ENCODE measurements at places on chromosomes 1 and 21.
A peak's percentile ranks its signal among the peaks of the same experiment; 100 is the strongest.

- no peak for DNase-seq
Observed at GRCh38 chr21:29316029-29316742, 17.5 kb downstream of the BACH1 start.

GRCh38 chr1:79380078-79380477 is 373.5 kb upstream of the ADGRL4 start:
- DNase-seq, result no peak

GRCh38 chr1:117174851-117175250 is 35.9 kb downstream of the VTCN1 start:
- DNase-seq, result no peak

DNA sequence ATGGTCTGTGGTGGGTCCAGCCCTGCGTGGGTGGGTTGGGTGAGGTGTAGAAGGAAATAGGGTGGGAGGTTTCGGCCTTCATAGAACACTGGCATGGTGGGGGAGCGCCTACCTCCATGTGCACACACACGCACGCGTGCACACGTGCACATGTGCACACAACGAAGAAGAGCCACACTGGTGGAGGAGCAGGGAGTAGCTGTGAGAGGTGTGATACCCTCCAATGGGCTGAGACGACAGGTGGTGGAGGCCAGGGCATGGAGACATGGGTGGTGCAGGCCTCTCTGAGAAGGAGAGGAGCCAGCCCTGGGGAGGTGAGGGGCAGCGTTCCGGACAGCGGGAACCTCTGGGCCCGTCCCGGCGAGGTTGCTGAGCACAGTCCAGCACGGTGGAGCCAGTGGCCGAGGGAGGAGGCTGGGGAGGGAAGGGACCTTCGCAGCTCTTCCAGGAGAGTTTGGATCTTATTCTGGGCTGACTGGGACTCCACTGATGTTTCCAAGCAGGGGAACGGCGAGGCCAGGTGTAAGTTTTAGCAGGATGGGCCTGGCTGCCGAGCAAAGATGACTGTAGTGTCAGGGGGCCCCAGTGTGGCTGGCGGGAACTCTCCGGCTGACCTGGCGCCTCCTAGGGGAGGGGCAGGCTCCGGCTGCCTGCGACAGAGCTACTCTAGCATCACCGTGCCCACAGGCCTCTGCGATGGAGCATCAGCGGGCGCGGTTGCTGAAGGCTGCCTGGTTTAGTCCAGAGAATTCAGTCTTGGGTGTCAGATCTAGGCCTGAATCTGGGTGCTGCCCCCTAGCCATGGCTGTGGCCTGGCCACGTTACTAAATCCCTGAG is 107.2 kb downstream of the ARHGEF10L start:
- DNase-seq, result no peak

- DNase-seq, result no peak
Observed at GRCh38 chr1:13543451-13544220, 29.8 kb upstream of the LRRC38 start.

GRCh38 chr1:171191992-171192391 is 6.9 kb downstream of the FMO2 start:
- DNase-seq, result no peak

- DNase-seq, result no peak
Observed at GRCh38 chr21:33762803-33763581, 120.7 kb downstream of the ITSN1 start.

- no peak for DNase-seq
Observed at GRCh38 chr1:226779561-226779960, 40.5 kb upstream of the ITPKB start.

GRCh38 chr1:26009796-26010447 is 11.7 kb upstream of the EXTL1 start:
- no peak for DNase-seq

GRCh38 chr1:25033828-25034705 is 104.0 kb upstream of the RUNX3 start:
- no peak for DNase-seq

DNA sequence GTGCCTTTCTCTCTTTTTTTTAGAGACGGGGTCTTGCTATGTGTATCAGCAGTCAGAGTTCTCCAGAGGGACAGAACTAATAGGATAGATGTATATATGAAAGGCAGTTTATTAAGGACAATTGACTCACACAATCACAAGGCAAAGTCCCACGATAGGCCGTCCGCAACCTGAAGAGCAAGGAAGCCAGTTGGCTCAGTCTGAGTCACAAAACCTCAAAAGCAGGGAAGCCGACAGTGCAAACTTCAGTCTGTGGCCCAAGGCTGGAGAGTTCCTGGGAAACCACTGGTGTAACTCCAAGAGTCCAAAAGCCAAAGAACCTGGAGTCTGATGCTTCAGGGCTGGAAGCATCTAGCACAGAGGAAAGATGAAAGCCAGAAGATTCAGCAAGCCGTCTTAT is 16.3 kb upstream of the H3-3A start:
- DNase-seq, result no peak

DNA sequence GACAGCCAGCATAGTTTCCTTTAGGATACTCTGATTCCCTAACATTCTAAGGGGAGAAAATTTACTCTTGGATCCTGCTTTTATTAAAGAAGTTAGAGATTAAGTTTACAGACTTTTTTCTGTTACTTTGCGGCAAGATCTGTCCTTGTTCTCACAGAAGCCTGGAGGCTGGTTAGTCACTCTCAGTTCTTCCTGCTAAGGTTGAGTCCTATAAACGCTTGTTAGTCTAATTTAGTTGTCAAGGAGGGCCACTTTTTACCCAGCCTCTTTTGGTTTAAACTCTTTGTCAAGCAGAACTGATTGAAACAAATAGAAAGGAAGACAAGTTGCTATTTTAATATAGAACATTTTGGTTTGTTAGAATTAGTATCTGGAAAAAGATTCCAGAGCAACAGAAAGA is 89.7 kb downstream of the C21orf91 start:
- no peak for DNase-seq

DNA sequence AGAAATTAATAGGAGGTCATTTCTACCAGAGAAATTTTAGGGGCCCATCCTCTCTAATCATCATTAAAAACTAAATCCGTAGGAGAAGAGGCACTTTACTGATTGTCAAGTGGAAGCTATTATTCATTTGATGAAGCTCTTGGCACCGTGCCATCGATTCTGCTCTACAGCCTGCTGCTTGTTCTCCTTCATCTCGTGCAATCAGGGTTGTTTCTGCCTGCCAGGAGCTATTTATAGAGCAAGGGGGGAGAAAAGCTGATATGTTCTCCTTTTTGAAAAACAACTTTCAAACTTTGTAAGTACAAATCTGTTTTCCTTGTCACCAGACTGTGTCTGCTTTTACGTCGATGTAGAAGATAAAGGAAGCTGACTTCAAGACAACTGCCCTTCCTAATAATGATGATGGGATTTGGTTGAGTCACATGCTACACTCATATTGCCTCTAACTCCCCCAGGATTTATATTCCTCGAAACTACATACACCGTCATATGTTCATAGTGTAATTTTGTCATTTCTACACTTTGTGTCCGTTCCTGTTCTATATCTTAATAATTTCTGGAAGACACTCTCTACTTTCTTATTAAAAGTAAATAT is 169.6 kb upstream of the LHX8 start:
- DNase-seq, result no peak

- no peak for DNase-seq
Observed at GRCh38 chr21:16535626-16536025, 805.8 kb downstream of the USP25 start.

DNA sequence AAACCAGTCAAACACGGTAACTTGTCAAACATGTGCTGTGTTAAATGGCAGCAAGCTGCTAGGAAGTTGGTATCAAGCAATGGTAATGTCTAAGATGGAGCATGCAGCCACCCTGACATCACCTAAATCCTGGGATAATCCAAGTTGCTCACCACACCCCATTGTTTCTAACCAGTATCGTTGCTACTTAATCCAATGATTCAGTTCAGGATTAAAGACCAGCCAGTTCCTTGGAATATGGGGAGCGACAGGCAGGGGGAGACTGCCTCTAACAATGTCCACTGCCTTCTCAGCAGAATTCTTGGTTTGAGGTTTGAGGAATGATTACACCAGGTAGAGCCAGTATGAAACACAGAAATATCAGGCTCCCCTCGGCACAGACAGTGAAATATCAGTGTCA is 122.1 kb upstream of the IFFO2 start:
- no peak for DNase-seq

GRCh38 chr1:34050709-34051485 is 114.1 kb downstream of the CSMD2 start:
- DNase-seq, result no peak

GRCh38 chr1:214913966-214914365 is 168.6 kb upstream of the KCNK2 start:
- DNase-seq, result no peak

GRCh38 chr1:192516776-192517297 is 58.7 kb upstream of the RGS1 start:
- DNase-seq, result no peak

DNA sequence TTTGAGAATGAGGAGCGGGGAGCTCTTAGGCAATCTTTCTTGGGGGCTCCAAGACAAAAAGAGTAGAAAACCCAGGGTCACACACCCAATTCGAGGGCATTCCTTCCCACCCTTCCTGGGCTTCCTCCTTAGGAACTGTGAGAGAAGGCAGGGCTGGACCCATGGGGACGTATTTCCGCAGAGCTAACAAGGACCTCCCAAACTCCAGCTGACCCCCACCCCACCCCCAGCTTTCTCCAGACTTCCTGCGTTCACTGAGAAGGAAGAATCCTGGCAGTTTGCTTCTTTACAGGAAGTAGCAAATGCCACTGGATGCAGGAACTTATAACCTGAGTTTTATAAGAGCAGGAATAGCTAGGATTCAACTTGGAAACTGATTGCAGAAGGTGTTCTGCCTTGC is 2.7 kb upstream of the LHX9 start:
- DNase-seq, result no peak

DNA sequence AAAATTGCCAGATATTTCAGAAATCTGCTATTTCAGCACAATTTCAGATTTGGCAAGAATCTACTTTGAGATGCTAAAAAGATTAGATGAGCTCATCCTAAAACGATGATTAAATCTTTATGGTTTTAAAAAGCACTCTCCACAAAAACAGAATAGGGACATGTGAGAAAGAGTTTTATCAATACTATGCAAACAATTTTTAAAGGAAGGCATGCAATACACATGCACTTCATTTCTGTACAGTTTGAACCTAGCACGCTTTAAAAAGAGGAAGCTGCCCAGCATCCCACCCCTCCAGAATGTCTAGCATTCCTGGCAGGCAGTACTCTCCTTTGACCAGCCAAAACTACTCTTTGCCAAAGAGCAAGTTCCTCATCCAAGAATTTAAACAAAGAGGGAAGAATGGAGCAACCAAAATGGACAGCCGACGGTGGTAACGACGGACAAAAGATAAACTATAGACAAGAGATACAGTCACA is 1.3 kb downstream of the ARHGAP29 start:
- no peak for DNase-seq

- peak; percentile 65 for DNase-seq
Observed at GRCh38 chr21:39715804-39716397, 29.1 kb upstream of the IGSF5 start.

GRCh38 chr1:230632273-230632873 is 9.9 kb upstream of the COG2 start:
- peak; percentile 50 for DNase-seq

GRCh38 chr1:6623269-6623965 is 1.3 kb upstream of the THAP3 start:
- no peak for DNase-seq

DNA sequence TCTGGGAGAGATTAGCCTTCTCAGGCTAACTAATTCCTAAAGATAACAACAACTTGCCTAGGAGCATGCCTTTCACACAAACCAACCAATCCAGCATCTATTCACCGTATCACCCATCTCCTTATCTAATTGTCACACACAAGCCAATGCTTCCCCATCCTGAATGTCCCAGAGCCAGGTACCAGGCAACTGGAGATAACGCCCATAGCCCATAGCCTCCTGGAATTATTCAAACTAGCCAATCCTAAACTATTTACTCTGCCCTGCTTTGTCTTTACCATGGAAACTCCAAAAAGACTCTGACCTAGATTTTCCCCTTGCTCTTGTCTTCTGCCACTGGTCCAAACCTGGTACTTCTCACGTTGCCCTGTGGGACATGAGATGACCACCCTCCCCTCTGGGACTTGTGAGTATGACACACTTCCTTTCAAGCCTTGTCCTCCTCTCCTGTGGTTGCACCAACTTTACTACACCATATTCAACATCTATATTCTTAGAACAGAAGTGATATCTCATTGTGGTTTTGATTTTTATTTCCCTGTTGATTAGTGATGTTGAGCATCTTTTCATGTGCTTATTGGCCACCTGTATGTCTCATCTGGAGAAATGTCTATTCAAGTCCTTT is 8.8 kb upstream of the ATG4C start:
- no peak for DNase-seq

DNA sequence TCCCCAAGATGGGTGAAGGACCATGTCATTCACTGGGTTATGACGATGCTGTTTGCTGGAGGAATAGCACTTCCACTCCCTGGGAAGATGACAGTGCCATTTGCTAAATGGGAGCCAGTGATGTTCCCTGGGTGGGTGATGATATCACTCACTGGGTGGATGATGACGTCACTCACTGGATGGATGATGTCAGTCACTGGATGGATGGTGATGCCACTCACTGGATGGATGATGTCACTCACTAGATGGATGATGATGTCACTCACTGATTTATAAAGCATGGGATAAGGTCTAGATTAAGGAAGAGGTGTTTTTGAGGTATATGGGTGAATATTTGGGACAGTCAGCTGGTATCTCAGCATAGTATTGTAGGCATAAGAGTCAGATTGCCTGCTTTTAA is 457.2 kb downstream of the AJAP1 start:
- DNase-seq, result no peak

- no peak for DNase-seq
Observed at GRCh38 chr21:37593740-37594471, 227.3 kb downstream of the DYRK1A start.

DNA sequence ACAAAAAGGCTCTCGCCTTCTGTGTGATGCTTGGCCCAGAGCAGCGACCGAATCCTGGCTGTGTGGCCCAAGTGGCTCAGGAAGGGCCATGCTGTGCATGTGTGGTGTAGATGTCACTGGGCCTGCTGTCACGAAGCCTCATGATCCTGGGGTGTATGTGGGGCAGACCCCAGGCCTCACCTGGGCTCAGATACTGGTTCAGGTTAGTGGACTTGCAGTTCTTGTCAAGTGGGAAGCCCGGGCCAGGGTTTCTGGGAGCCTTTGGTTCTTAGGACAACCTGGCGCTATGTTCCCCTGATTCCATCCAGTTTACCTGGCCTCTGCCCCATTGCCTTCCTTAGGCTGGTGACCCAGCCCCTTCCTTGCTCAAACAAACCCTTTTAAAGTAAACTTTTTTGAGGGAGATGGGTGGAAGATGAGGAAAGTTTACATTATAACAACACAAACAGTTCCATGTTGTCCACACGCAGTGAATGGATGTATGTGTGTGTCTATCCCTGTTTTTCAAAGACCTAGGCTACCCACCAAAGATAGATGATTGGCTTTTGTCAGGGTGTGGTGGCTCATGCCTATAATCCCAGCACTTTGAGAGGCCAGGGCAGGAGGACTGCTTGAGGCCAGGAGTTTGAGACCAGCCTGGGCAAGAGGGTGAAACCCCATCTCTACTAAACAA is 84.3 kb downstream of the UCK2 start:
- no peak for DNase-seq

GRCh38 chr1:197967066-197967465 is 49.9 kb downstream of the LHX9 start:
- DNase-seq, result no peak

GRCh38 chr1:59667020-59667419 is 147.7 kb upstream of the HOOK1 start:
- DNase-seq, result no peak
